ENCODE measurements at places on chromosomes 1 and 21.
A peak's percentile ranks its signal among the peaks of the same experiment; 100 is the strongest.

- no peak for DNase-seq
Measured at GRCh38 chr1:24679725-24680124, 36.6 kb downstream of the SRRM1 start.

DNA sequence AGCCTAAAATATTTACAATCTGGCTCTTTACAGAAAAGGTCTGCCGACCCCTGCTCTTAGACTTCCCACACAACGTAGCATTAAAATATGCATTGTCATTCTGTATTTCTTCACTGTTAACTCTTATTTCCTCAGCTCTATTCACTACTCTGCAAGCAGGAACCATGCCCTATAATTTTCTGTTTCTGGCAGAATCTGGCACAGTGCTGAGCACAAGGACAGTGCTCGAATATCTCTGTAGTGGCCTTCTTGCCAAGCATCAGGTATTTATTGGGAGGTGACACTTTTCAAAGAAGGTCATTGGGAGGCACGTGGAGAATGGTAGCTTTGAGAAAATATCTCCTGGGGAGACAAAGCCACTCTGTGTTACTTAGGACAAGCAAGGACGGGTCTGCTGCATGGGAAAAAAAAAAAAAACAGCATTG, 77.9 kb downstream of the PSMG1 start:
- no peak for DNase-seq

DNA sequence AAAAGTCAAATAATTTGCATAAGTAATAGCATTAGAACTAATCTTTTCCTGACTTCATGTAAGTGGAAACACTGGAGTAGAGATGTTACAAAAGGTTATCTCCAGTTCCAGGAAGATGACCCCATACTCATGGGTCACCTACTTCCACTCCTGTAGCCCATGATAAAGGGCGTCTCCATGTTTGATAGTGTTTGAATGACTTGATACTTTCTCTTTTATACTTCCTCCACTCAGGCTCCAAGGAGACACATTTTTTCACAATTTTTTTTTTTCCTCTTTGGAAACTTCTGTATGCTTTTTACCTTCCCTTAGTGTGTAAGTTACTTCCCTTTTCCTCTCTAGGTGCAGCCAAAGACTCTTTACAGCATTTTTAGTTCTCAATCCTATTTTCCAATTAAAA, 382.1 kb upstream of the B3GALT2 start:
- no peak for DNase-seq

DNA sequence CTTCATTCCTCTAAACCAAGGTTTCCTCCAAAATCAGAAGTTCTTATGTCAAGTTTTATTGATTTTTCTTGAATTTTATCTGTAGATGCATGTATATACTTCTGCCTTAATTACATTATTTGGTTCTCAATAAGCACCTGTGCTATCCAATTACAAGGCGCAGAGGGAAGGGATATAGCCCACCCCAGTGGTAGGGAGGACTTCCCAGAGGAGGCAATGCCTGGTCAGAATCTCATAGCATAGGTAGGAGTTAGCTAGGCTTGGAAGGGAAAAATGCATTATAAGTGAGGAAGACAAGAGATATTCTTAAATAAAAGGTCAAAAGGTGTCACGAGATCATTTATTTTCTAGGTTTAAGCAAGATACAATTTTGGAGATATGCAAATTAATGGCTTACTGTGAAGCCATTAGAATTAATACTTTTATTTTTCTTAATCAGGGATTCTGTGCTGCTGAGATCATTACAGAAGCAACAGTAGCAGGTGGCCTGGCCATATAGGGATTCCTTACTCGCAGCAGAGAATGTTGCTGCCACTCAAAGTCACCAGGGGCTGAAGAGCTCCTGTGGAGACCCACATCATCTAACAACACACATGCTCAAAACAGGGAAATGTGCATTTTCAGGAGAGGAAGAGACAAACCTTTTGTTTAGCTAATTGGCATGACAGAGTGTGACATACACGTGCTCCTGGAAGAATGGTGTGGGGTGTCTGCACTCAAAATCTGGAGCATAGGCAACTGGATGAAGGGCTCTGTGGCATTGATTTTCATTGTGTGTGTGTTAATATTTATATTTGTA, 178.3 kb downstream of the ATG4C start:
- no peak for DNase-seq

GRCh38 chr1:32062867-32063230, 9.9 kb upstream of the TMEM39B start:
- DNase-seq: no peak

DNA sequence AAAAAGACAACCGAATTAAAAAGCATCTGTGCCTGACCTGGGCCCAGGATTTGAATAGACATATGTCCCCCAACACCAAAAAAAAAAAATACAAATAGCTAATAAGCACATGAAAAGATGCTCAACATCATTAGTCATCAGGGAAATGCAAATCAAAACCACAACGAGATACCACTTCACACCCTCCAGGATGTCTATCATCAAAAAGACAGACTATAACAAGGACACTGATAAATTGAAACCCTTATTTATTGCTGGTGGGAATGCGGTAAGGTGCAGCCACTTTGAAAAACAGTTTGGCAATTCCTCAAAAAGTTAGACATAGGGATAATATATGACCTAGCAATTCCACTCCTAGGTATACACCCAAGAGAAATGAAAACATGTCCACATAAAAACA, 72.3 kb upstream of the CAMK1G start:
- no peak for DNase-seq

DNA sequence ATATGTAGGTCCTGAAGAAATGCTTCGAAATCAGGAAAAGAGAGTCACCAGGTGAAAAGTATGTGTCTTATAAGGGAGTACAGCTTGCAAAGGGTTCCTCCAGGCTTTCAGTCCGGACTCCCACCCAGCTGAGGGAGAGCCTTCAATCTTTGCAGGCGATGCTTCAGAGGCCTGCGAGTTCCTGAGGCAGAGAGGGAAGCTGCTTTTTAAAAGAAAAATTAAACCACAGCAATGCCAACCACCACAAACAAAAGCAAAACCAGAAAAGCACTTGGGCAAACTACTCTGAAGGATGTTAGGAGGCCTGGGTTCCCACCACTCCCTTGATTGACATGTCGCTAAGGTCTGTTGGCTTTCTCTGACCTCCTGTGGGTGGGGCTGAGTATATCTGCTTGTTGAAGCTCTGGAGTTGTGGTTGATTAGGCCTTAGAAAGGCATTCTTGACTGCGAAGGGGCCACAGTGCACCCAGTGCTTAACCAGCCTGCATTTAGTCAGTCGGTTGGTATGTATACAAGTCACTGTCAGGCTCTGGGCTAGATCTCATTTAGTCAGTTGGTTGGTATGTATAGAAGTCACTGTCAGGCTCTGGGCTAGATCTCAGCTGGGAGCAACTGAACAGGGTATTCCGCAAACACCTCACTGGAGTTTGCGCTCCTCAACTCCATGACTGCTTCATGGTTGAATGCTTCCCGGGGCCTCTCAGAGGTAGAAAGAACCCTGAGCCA, 1.2 kb downstream of the NIPAL3 start:
- DNase-seq: peak; percentile 96
